Activated T-helper 1 cell treated with anti-CD3 and anti-CD28 coated beads, Interleukin-2, amount 50 U/mL, for 16 hours (primary cell): ENCODE measurements at places on chromosomes 3 and 15.

DNA sequence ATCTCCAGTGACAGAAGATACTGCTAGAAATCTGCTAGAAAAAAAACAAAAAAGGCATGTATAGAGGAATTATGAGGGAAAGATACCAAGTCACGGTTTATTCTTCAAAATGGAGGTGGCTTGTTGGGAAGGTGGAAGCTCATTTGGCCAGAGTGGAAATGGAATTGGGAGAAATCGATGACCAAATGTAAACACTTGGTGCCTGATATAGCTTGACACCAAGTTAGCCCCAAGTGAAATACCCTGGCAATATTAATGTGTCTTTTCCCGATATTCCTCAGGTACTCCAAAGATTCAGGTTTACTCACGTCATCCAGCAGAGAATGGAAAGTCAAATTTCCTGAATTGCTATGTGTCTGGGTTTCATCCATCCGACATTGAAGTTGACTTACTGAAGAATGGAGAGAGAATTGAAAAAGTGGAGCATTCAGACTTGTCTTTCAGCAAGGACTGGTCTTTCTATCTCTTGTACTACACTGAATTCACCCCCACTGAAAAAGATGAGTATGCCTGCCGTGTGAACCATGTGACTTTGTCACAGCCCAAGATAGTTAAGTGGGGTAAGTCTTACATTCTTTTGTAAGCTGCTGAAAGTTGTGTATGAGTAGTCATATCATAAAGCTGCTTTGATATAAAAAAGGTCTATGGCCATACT, 4.0 kb downstream of the B2M start:
- no peak for DNase-seq

GRCh38 chr3:154123906-154124305, 2.7 kb downstream of the ARHGEF26 start:
- DNase-seq = no peak

DNA sequence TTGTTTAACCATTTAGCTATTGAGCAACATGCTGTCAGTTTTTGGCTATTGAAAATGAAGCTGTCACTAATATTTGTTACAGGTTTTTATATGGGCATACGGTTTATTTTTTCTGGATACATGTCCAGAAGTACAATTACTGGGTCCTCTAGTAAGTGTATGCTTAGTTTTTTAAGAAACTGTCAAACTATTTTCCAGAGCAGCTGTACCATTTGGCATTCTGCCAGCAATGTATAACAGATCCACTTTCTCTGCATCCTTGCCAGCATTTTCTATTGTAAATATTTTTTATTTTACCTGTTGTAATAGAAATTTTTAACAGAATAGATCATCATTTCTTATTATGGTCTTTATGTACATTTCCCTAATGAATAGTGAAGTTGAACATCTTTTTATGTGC, 658.8 kb downstream of the EDEM1 start:
- DNase-seq = no peak

DNA sequence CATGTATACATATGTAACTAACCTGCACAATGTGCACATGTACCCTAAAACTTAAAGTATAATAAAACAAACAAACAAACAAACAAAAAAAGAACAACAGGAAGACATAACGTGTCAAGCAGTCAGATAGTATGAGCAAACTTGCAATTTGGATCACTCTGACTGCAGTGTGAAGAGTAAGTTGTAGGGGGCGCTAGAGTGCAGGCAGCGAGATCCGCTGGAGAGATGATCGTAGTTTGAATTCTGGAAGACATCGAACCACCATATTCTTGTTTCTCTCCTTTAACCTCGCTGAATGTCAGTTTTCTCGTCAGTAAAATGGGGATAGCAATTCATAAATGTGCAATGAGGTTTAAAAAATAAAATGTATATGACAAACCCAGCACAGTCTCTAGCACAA, 165.2 kb upstream of the LMCD1 start:
- DNase-seq = no peak

- DNase-seq = no peak
Measured at GRCh38 chr3:11362600-11362999, 90.4 kb downstream of the ATG7 start.

GRCh38 chr3:64518496-64518895, 169.3 kb downstream of the ADAMTS9 start:
- no peak for DNase-seq

DNA sequence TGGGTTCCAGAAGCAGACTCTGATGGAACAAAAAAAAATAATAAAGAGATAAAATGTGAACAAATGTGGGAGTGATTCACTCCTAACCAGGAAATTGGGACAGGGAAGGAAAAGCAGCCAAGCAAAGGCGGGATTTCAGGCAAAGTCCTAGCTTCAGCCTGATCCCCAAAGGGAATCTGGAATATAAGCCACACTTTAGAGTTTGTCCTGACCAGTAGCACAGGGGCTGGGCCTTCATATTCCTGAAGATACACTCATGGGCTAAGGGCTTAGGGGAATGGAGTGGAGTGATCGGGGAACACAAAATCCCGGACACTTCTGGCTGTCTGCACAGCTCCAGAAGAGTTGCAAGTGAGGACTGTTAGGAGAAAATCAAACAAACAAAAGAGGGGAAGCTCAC, 135.0 kb upstream of the COL8A1 start:
- DNase-seq = no peak

GRCh38 chr15:31397851-31398661, 71.4 kb downstream of the KLF13 start:
- DNase-seq = no peak

DNA sequence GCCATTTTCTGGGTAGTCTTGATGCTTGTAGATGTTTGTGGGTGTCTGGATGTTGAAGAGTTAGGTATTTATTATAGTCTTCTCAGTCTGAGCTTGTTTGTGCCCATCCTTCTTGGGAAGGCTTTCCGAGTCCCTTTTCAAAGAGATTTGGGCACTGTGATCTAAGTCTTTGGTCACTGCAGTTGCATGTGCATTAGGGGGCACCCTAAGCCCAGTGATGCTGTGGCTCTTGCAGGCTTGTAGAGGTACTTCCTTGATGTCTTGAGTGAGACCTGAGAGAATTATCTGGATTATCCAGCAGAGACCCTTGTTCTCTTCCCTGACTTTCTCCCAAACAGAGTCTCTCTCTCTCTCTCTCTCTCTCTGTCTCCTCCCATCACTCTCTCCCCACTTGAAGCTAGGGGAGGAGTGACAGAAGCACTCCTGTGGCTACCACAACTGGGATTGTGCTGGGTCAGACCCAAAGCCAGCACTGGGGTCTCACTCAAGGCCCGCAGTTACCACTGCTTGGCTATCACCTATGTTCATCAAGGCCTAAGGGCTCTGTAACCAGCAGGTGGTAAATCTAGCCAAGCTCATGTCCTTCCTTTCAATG, 68.5 kb downstream of the TMCO5A start:
- no peak for DNase-seq

- DNase-seq = no peak
Measured at GRCh38 chr3:42755681-42756578, 17.1 kb downstream of the CCDC13 start.

DNA sequence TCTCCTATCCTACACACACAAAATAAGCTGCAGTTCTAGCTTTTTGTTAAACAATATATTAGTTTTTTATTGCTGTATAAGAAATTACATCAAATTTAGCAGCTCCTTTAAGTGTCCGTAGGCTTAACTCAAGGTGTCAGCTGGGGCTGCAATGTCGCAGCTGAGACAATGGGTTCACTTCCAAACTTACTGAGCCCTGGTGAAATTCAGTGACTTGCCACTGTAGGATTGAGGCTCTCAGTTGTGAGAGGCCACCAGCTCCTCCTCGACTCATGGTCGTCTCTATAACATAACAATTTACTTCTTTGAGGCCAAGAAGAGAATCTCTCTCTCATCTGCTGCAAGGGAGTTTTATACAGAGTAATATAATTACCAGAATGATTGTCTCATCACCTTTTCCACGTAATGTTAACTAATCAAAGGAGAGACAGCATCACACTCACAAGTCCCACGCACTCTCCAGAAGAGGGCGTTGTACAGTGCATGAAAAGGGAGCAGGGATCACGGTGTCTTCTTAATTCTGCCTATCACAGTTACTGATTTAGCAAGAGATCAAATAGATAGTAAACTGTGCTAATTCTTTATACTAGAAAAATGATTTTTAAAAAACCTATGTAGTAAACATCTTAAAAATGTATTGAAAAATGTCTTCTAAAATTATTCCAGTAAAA, 735.6 kb upstream of the GBE1 start:
- no peak for DNase-seq

DNA sequence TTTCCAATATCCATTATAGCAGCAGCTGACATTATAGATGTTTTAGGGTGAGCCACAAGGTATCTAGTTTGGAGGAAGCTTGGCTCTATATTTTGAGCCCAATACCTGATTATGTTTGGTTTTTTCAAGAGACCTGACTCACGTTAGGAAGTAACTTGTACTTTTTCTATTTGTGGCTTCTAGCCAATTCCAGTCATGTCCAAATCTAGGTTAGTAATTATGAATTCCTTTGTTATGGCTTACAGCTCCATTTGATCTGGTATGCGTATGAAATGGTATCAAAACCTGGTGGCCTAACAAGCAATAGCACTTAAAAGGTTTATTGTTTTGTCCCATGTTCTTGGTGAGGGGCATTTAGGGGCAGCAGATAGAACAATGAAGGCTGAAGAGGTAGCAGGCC, 115.9 kb downstream of the TOP2B start:
- DNase-seq = no peak

DNA sequence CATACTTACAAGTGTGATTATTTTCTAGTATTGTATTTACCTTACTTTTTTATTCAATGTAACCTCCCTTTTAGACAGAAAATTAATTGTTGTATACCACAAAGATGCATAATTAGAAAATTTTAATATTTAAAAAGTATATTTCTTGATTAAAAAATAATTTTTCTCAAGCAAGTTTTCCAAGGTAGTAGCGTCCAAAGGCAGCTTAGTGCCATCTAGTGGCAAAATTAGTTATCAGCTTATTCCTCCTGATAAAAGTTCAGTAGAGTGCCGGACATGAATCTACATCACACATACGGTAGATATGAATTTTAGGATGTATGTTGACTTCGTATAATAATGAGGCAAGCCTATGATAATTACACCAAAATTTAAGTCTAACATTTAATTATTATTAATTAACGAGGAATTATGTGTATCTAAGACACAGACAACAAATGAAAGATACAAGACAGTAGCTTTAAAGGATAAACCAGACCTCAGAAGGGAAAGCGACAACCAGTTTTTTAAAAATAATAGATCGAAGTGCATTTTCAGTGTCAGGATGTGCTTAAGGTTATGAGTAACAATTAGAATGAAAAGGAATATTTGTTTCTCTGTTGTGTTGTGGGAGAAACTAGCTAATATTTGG, 405.9 kb downstream of the ROBO1 start:
- no peak for DNase-seq

DNA sequence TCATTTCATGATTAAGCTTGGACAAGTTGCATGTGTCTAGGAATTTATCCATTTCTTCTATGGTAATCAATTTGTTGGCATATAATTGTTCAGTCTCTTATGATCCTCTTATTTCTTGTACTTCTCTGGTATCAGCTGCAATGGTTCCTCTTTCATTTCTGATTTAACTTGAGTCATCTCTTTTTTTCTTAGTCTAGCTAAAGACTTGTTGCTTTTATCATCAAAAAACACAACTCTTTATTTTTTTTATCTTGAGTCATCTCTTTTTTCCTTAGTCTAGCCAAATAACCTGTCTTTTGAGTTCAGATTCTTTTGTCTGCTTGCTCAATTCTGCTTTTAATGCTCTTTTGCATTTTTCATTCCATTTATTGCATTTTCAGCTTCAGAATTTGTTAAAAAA, 37.3 kb downstream of the UBE3A start:
- DNase-seq = no peak

GRCh38 chr3:170848292-170848917, 21.6 kb downstream of the RPL22L1 start:
- no peak for DNase-seq

GRCh38 chr3:9416139-9416780, 18.8 kb downstream of the SETD5 start:
- no peak for DNase-seq

DNA sequence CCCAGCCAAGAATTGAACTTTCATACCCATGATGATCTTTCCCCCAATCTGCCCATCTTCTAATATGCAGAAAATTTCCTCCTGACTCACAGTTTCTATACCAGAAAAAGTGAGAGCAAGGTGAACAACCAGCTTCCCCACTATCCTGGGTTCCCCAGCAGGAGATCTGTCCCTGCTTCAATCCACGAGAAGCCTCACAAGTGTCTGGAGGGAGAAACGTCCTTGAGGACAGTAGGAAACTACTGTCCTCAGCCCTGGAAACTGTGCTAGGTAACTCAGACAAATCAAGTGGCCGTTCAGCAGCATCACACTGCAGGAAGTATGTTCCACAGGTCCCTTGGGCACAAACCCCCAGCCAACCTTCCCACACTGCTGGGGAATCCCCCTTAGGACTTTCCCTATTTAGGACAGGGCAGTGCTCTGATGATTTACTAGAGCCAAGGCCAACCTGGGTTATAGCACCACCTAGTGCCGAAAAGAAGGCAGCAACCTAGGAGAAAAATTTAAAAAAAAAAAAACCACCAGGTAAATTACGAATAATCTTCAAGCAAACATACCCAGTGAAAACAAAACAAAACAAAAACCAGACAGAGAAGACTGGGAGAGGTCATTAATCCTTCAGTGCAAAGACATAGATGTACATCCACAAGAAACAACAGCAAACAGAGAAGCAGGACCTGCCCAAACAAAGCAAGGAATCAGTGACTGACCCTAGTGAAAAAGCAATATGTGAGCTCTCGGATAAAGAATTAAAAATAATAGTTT, 36.0 kb downstream of the MORC1 start:
- DNase-seq = no peak

- no peak for DNase-seq
Measured at GRCh38 chr3:73669260-73669659, 44.5 kb upstream of the PDZRN3 start.

DNA sequence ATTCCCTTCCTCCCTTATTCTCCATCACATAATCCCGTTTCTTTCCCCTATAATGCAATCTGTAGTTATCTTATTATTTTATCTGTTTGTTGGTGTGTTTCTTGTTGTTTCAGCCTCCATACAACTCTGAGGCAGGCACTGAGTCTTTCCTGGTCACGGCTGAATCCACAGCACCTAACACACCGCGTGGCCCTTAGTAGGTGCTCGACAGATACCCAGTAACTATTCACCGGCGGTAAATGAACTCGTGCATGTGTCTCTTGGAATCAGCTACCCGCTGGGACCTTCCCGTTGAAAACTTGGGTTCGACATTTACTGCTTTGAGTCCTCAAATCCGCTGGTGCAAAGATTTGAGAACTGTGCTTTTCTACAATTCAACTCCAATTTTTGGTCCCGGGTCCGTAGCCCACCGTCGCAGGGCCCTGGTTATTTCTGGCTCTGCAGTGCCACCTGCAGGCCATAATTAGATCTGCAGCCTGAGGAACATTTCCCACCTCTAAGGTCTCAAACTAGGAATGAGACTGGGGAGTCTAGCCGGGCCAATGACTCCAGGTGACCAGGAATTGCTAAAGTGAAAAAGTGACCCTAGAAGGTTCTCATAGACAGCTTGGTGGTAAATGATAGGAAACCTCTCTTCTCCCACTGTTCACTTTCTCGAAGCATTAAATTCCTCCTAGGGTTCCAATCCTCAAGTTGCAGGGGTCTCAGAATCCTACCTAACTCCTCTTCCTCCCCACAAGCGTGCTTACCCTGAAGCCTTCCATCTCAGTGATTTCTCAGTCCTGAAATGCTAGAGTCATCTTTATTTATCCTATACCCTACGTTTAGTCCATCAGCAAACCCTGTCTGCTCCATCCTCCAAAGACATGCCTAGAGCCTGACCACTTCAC, 40.0 kb upstream of the TRH start:
- DNase-seq = no peak

- no peak for DNase-seq
Measured at GRCh38 chr3:35871009-35871408, 231.7 kb downstream of the ARPP21 start.

GRCh38 chr3:15659254-15659975, 57.9 kb downstream of the BTD start:
- DNase-seq = no peak
